ENCODE measurements at places on chromosomes 1 and 21.

- DNase-seq, result no peak
These were observed 409.1 kb downstream of the RWDD3 start for GRCh38 chr1:95643071-95643470.

- DNase-seq, result no peak
These were observed 37.5 kb downstream of the ELAPOR1 start for GRCh38 chr1:109151146-109151990.

DNA sequence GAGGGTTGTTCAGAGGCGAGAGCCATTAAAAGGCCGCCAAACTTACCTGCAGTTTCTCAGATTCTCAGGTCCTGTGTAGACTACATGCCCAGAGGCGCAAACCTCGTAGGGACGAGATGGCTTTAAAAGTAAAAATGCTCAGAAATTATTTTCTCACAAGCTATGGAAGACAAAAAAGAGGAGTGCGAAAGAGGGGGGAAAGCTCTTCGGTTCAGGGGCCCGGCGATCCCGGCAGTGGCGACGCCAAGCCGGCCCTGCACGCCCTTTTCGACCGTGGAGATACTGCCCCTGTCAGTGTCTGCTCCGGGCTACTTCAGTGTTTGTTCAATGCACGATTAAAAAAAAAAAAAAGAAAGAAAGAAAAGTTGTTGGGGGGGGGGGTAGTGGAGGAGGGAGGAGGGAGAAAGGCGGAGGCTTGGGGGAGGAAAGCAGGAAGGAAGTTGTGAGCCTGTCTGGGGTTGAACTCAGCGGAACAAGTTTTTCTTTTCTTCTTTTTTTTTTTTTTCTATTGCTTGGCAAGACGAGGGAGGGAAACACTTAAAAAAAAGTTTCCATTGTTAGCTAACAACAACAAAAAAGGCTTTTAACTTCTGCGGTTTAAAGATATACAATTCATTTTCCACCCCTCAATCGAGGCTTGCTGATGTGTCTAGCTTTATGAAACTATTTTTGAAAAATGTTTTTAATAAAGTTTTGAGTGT is at the start of gene ITPKB:
ITPKB (minus strand) TSS at position 288 of the 701 bp plus-strand sequence. CDS start 1,824 bp downstream, outside the sequence.
- no peak for DNase-seq

DNA sequence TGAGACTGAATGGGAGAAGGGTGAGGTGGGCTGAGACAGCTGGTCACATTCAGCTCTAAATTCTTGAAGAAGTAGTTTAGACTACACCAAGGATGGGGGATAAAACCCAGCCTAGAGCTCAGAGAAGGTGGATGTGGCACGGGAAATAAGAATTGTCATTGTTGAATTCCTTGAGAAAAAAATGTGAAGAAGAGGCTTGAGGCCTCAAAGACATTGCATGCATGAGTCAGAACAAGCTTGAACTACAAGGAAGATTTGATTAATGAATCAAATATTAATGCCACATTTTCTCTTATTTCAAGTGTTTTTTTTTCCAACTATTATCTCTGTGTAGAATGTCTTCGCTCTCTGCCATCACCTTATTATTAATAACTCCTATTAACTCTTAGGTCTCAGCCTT is 58.9 kb downstream of the MAP3K7CL start:
- DNase-seq, result no peak

DNA sequence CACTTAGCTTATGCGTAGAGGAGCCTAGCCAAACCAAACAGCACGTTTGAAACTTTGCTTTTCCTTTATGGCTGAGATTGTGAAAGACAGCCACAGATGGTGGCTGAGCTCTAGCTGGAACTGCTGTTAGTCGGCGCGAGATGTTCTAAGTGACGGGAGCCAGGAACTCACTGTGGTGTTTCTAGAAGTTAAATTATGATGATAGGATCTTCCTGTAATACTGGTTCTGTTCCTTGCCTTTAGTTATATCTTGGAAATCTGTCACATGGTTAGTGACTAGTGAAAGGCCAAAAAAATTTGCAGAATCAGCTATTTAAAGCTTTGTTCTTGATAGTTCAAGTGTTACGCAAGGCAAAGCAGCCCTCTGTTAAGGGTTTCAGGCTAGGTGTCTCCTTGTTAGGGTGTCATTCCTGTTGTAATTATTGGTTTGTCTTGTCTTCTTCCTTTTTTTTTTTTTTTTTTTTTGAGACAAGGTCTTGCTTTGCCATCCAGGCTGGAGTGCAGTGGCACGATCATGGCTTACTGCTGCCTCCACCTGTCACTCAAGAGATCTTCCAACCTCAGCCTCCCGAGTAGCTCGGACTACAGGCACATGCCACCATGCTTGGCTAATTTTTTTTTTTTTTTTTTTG is 22.6 kb downstream of the AK4 start:
- no peak for DNase-seq
